Effector memory CD8-positive, alpha-beta T cell (primary cell): ENCODE measurements at places on chromosomes 1 and 21.
A peak's percentile ranks its signal among the peaks of the same experiment; 100 is the strongest.

- DNase-seq = peak; percentile 87
Observed at GRCh38 chr1:101238681-101239094, 1.9 kb downstream of the S1PR1 start.

DNA sequence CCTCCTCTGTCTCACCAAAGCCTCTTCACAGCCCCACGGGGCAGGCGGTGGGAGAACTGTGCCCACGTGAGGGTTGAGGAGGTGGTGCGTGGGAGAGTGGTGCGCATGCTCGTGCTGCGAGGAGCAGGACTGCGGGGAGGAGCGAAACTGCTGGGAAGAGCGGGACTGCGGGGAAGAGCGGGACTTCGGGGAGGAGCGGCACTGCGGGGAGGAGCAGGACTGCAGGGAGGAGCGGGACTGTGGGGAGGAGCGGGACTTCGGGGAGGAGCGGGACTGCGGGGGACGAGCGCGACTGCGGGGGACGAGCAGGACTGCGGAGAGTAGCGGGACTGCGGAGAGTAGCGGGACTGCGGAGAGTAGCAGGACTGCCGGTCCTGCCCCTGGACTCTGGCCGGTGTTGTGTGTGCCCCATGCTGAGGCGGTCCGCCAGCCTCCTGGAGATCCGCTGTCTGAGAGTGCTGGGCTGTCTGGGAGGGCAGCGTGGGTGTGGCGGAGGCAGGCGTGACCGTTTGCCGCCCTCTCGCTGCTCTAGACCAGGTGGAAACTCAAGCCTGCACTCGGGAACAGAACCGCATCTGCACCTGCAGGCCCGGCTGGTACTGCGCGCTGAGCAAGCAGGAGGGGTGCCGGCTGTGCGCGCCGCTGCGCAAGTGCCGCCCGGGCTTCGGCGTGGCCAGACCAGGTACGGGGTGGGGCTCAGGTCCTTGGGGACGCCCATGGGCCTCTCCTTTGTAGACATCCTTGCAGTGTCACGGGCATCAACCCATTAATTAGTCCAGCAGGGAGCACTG, 24.6 kb downstream of the TNFRSF1B start:
- DNase-seq = no peak

DNA sequence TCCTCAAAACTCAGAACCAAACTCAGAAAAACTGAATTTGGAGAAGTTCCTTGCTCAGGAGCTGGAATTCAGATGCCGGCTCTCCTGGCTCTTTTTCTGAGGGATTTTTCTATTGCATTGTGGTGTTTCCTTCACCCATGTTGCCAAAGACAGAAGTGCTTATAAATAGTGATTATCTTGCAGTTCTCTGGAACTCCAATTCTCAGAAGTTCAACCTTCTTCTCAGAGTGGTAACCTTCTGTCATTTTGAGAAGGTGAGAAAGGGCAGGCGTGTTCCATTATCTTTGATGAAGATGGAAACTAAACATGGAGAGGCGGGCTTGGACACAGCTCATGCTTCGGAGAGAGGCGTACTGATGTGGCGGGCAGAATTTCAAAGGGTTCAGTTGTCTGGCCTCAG, 12.4 kb upstream of the ETV3 start:
- no peak for DNase-seq

DNA sequence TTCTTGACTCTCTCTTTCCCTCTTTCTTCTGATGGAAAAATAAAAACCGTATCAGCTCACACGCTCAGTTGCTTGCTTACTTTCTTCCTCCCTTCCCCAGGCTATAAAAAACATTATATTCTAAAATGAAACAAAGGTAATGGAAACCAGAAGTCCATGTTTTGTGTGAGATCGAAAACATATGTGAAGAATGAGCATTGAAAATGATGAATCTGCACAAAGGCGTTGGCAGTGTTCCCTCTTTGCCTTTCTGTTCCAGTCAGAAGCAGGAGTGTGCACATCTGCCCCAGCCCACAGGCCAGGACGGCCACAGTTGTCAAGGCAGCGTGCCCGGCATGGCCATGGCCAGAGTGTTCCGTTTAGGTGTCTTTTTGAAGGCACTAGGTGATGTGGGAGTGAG, 185.3 kb upstream of the USP24 start:
- DNase-seq = no peak

GRCh38 chr1:216778737-216779136, 55.5 kb upstream of the ESRRG start:
- DNase-seq = no peak

GRCh38 chr1:202164271-202165037, 4.1 kb upstream of the PTPN7 start:
- DNase-seq = peak; percentile 78

DNA sequence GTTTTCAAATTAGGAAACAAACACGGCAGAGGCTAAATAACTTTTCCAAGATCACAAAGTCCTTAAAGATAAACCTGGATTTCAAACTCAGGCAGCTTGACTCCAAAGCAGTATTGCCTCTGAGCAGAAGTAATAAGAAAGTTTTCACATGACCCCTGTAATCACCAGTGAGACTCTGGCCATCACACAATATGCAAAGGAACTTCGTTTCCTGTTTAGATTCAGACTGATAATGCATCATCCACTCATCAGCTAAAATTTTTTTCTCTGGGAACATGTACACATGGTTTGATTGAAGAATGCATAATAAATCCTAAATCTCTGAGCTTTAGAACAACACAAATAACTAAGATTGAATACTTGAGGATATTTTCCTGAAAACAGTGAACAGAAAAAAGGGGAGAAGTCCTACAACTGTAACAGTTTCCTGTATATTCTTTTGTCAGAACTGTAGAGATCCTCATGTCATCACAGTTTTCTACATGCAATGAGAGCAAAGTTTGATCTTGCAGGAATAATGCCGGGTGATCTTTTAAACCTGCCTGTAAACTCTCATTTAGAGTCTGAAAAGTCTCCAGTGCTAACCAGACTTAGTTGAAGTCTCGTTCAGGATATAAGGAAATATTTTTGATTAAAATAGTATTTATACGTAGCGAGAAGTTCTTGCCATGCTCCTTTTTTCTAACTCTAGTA, 225.3 kb downstream of the SPATA17 start:
- no peak for DNase-seq

DNA sequence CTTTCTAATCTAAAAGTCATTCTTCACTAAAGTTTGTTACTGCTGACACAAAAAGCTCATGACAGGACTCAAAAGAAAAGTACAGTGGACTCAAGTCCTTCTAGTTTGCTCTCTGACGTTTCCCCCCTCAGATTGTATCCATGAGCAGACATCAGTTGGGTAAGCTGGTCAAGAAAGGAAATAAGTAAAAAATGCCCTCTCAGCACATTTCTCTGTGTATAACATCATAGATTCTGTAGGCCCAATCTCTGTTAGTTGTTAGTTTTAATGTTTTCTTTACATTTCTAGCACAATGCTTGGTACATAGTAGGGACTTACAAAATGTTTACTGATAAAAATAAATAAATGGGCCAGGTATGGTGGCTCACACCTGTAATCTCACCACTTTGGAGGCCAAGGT, 96.8 kb downstream of the NR5A2 start:
- DNase-seq = no peak

DNA sequence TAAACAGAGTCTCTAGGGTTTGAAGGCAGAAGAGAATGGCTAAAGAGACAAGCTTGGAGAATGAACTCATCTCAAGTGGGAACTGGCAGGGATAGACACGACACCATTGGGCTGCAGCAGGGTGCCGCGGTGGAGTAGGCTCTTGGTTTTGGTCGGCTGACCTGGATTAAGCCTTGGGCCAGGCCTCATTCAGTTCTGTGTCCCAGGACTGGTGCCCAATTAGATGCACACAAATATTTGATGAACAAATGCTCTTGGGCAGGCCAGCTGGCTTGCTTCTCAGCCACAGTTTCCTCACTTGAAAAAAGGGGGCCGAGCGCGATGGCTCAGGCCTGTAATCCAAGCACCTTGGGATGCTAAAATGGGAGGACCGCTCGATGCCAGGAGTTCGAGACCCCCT, 53.4 kb upstream of the CITED4 start:
- DNase-seq = no peak

- DNase-seq = no peak
Observed at GRCh38 chr1:101198842-101199636, 37.8 kb upstream of the S1PR1 start.
